ENCODE measurements at places on chromosomes 16 and 17. TPM values are rescaled to one million over a fixed set of nuclear protein-coding genes. Genes with fewer than 3 reads are reported as not detected.

DNA sequence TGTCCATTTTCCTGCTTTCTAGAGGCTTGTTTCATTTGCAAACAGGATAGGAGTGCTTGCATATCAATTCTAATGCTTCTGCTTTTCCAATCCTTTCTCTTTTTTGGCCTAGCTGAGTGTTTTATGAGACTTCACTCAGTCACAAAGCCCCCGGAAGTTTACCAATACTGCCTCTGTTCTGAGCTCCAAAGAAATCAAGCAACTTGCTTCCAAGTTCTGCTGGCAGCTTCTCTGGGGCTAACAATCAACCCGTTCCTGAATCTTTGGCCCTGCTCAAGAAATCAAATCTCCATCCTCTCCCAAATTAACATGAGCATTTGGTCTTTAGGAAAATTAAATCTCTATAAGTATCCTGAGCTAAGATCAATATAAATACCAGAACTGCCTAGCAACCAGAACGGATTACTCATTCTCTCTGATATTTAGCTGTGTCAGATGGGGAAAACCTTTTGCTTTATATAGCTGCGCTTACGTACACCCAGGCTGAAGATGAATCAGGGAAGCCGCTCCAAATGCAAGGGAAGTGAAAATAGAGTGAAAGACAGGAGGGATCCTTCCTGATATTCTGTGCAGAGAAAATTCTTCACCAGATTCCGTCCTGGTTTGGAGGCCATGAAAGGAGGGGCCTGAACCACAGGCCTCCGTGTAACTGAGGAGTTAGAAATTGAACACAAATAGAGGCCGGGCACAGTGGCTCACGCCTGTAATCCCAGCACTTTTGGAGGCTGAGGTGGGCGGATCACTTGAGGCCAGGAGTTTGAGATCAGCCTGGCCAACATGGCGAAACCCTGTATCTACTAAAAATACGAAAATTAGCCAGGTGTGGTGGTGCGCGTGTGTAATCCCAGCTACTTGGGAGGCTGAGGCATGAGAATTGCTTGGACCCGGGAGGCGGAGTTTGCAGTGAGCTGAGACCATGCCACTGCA lies 23.3 kb upstream of the GRB2 start:
- DNase-seq: no peak

- no peak for DNase-seq
Measured at GRCh38 chr17:74713171-74713755, 540 bp upstream of the CD300LF start.

The NPIPB2 gene
- polyA plus RNA-seq: 8.4 TPM

The NUPR1 gene
- 103 TPM for polyA plus RNA-seq

The KRTAP17-1 gene
- polyA plus RNA-seq: not detected

The SLC52A1 gene
- polyA plus RNA-seq: not detected

DNA sequence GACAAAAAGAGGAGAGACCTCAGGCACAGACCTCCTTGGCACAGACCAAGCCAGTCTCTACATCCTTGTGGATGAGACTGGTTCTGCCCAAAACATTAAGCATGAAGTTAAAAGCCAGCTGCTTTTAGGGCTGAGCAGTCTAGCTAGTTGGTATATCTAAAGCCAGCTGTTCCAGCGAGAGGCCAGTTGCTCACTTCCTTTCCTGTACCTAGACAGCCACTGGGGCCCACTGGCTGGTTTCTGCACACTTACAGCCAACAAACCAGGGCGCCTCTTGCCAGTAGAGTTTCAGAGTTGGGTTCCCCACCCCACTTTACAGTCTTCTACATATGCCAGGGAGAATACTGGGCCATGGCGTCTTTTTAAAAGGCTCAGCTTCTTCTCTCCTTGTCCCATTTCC lies 242.4 kb downstream of the ZFHX3 start:
- DNase-seq: no peak

The GPR179 gene
- polyA plus RNA-seq: 0.03 TPM

DNA sequence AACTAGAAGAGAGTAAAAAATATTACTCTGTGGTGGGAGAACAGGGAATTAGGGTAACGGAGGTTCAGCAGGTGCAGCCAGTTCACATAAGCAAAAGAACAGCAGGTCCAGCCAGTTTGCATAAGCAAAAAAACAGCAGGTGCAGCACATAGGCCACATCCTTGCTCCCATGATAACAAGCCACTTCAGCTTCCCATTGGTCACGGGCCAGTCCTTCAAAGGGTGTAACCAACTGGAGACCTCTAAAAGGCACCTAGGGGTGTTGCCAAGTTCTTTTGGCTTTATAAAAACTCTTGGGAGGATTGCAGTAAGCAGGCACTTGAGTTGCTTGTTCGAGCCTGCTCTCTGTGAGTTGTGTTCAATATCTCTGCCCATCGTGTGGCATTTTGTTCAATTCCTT lies 488.1 kb downstream of the XYLT1 start:
- no peak for DNase-seq

The TMEM100 gene
- polyA plus RNA-seq: 4.1 TPM

The MGRN1 gene
- 36.9 TPM for polyA plus RNA-seq

DNA sequence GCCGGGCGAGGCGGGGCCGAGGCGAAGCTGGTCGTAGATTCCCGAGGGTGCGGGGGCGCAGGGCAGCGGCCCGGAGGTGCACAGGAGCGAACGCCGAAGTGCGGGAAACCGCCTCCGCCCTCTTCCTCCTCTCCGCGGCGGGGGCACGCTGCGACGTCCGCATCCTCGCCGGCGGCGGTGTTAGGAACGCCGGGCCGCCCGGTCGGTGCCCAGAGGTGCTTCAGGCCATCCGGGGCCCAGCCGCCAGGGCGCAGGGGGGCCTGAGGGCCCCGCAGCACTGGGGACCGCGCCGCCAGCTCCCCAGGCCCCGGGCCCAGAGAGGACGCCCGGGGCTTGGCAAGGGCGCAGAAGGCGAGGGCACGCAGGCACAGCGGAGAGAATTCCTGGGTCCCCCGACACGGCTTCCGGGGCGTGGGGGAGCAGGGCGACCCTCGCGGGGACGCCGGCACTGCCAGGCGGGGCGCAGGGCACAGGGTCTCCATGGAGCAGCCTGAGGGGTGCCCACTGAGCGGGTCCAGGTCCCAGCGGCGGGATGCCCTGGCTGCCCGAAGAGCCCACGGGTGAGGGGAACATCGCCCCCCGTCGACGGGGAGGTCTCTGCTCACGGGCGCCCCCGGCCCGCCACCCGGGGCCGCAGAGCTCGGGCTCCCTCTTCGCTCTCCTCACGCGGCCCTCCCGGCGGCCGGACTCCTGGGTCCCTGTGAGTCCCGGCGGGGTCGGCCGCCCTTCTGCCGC lies 576 bp downstream of the EPOP start:
- peak; percentile 63 for DNase-seq

- DNase-seq: peak; percentile 40
Measured at GRCh38 chr17:64387545-64388171, 3.0 kb downstream of the PECAM1 start.

The SLC12A3 gene
- polyA plus RNA-seq: not detected

GRCh38 chr16:2484898-2485508 lies 10.1 kb downstream of the TBC1D24 start:
- DNase-seq: no peak

- DNase-seq: no peak
Measured at GRCh38 chr17:16141685-16142084, 73.6 kb downstream of the NCOR1 start.

The CNTD1 gene
- 0.38 TPM for polyA plus RNA-seq

DNA sequence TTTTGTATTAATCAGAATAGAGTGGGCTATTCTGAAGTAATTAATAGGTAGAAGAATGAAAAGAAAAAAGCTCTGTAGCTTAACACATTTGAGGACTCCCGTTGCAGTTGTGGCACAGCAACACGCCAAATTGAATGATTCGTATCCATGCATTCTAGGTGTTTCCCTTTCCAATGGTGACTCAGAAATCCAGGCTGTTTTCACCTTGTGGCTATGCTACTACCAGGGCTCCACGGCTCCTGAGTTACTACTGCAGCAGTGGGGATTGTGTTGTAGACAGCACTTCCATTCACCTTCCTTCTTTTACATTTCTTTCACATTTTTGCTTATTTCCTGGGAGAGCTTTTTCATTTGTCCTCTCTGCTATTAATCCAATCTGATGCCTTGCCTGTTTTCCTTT lies 1616.4 kb downstream of the CDH8 start:
- no peak for DNase-seq

- DNase-seq: peak; percentile 69
Measured at GRCh38 chr17:58330997-58331814, 2.6 kb upstream of the TSPOAP1 start.

GRCh38 chr17:68906638-68907037 lies 48.6 kb downstream of the ABCA8 start:
- no peak for DNase-seq

GRCh38 chr17:81254955-81255717 lies 16.0 kb downstream of the NDUFAF8 start:
- DNase-seq: peak; percentile 88

DNA sequence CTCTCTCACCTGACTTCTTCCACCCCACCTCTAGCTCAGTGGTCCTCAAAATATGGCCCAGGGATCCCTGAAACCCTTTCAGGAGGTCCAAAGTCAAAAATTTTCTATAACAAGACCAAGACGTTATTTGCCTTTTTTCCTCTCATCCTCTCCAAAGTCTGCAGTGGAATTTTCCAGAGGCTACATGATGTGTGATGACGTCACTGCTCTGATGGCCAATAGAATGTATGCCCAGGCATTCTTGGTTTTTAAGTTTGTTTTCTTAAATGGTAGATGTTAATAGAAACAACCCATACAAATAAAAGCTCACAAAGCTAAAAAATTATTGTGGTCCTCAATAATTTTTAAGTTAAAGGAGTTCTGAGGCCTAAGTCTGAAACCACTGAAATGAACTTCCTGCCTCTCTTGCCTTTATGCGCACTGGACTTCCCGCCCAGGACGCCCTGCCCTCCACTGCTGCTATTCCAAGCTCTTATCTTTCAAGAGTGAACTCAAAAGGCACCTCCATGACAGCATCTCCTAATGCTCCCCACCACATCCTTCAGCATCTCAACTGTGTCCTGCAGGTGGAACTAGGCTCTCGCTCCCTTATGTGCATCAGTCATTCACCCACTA lies 13.5 kb downstream of the UBE2O start:
- DNase-seq: no peak

The TMIGD1 gene
- polyA plus RNA-seq: not detected
